ENCODE measurements at places on chromosomes 16 and 17. TPM values are rescaled to one million over a fixed set of nuclear protein-coding genes. Genes with fewer than 3 reads are reported as not detected.
A peak's percentile ranks its signal among the peaks of the same experiment; 100 is the strongest.

- peaks cover 26% of the 10 kb centered on the region for H3K4me1 ChIP-seq
- H3K27ac ChIP-seq, result peak overlapping the region; percentile 88
- no peak overlapping the region for H3K4me3 ChIP-seq
- peak; percentile 94 for DNase-seq
- no peaks in the 10 kb centered on the region for H3K27me3 ChIP-seq
Observed at GRCh38 chr17:45123930-45124796, 8.2 kb downstream of the PLCD3 start.

- peaks cover 9% of the 10 kb centered on the region for H3K4me1 ChIP-seq
- H3K27me3 ChIP-seq, result no peaks in the 10 kb centered on the region
- H3K27ac ChIP-seq, result no peak overlapping the region
- H3K4me3 ChIP-seq, result no peak overlapping the region
- H3K36me3 ChIP-seq, result no peaks in the 10 kb centered on the region
- no peak for DNase-seq
Observed at GRCh38 chr17:61420745-61421398, 21.2 kb downstream of the TBX2 start.

Gene CA4
- total RNA-seq, result not detected

Gene FOXC2
- total RNA-seq, result 0.26 TPM

GRCh38 chr16:66360624-66361324, 5.7 kb upstream of the CDH5 start:
- no peaks in the 10 kb centered on the region for H3K36me3 ChIP-seq
- peaks cover 5% of the 10 kb centered on the region for H3K27me3 ChIP-seq
- no peaks in the 10 kb centered on the region for H3K4me1 ChIP-seq
- no peak overlapping the region for H3K4me3 ChIP-seq
- DNase-seq, result no peak
- no peak overlapping the region for H3K27ac ChIP-seq

Gene PCYT2
- total RNA-seq, result 31.6 TPM
